Left kidney (tissue), 8 donors: ENCODE measurements at places on chromosomes 7 and 10. TPM values are rescaled to one million over a fixed set of nuclear protein-coding genes. Genes with fewer than 3 reads are reported as not detected.

RABGEF1 gene
- 38.1 TPM for polyA plus RNA-seq

RNF148 gene
- polyA plus RNA-seq = 0.33 TPM

PLAC9 gene
- polyA plus RNA-seq = 14.6 TPM

DNA sequence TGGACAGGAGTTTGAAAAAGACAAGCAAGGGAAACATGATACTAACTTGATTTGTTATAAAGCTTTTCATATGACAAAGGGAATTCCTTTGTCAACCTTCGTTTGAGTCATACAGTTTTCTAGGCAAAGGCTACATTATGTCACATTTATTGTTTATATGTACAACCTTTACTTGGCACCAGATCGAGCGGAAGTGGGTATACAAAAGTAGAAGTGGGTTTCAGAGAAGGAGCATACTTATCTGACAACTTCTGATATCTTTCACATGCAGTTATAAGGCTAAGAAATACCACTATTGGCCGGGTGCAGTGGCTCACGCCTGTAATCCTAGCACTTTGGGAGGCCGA, 11.0 kb downstream of the STMP1 start:
- no peak for DNase-seq

TMEM273 gene
- 2.0 TPM for polyA plus RNA-seq

GRCh38 chr7:84175461-84175860, 19.1 kb downstream of the SEMA3A start:
- DNase-seq = no peak

DNA sequence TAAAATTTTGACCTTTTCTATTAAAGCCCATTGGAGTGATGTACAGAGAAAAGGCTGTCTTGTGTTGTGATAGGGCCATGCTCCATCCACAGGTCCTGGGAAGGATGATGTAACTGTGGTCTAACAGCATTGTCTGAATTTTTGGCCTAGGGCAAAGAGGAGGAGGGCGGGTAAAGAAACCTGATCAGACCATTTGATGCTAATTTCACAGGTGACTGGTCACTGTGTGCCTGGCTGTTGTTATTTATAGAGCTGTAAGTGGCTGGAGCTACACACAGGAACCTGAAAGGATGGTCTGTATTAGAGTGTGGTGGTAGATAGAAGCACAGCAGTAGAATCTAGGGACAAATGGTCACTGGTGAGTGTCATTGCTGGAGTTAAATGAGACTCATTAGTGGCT, 182.1 kb downstream of the AUTS2 start:
- peak; percentile 66 for DNase-seq

SORCS1 gene
- polyA plus RNA-seq = 18.3 TPM

DNA sequence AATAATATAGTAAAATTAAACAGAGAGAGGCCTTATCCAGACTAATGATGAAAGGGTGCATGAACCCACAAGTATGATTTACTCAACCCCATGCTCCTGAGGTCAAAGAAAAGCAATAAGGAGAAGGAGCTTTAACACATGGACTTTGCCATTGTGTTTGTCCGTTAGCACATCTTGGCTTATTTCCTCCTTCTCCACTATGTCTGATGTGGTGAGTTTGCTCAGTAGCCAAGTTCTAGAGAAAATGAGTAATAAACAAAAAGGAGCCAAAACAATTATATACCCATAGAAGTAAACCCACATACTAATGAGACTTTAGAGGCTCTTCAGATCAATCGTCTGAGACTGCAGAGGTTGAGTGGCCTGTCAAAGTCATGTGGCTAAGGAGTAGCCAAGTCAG, 26.1 kb upstream of the ADD3 start:
- no peak for DNase-seq

- DNase-seq = no peak
These were observed 124.8 kb downstream of the CD36 start for GRCh38 chr7:80763289-80763688.

- no peak for DNase-seq
These were observed 30.1 kb upstream of the COMTD1 start for GRCh38 chr10:75265856-75266255.
